ENCODE measurements at places on chromosomes 7 and 10.

DNA sequence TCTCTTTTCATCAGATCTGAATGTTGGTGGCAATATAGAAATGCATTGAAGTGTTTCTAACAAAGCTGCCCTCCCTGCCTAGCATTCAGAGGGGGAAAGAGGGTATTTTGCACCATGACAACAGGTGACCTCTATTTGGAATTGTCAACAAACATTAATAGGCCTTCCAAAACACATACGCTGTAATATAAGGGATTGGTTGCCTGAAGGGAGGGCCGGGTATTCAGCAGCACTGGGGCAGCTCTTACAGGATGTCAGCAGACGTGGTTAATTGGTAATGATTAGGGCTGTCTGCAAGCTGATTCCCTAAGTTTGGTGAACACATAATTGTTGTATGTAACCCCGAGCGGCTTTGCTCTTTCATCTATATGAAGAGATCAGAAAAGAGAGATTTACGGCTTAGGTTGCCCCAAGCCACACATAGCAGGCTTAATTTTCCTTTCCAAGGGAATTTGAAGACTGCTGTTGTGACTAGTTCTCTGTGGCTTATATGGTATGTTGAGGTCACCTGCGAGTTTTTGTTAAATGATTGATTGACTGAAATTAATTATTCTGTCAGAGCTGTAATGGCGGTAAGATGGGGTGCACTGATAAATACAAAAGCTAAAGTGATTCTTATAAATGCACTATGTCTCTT lies 759.3 kb downstream of the LRMDA start:
- DNase-seq, result no peak

- no peak for DNase-seq
Observed at GRCh38 chr7:83429493-83429892, 219.4 kb downstream of the SEMA3E start.

GRCh38 chr10:114714281-114714741 lies 56.2 kb upstream of the ABLIM1 start:
- DNase-seq, result no peak

DNA sequence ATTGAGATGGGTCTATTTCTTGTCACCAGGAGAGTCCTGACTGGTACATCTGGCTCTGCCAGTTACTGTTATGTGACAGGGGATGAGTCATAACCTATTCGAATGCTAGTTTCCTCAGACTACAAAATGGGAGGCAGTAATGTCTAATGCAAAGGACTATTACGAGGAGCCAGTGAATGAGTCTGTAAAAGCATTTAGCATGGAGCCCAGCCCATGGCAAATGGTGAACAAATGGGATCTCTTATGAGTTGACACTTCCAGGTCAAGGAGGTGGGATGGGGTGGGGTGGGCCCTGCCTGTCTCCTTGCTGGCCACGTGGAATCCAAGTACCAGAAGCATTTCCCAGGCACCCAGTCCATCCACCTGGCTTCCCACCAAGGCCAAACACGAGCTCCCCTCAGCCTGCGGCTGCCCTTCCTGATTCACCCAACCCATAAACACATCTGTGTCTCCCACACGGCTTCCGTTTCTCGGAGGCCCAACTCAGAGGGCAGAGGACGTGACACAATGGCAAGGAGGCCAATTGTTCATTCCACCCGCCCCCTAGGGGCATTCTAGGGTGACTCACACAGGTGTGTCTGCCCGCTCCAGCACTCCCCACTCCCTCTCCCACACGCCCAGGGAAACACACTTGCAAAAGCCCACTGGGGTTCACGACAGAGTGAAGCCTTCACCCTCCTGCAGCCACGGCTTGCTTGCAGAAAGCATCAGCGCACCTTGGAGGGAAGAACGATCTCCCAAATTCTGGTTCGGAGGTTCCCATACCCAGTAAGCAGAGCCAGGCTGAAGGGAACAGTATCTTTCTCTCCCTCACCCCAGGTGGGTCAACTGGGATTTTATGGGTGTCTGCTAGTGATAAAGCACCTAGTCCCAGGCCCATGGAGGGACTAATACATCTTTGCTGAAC lies 109.8 kb downstream of the SH3PXD2A start:
- peak; percentile 27 for DNase-seq

- DNase-seq, result no peak
Observed at GRCh38 chr10:102832987-102833386, 4.2 kb downstream of the CYP17A1 start.

- no peak for DNase-seq
Observed at GRCh38 chr10:106401967-106402366, 762.5 kb downstream of the SORCS1 start.

DNA sequence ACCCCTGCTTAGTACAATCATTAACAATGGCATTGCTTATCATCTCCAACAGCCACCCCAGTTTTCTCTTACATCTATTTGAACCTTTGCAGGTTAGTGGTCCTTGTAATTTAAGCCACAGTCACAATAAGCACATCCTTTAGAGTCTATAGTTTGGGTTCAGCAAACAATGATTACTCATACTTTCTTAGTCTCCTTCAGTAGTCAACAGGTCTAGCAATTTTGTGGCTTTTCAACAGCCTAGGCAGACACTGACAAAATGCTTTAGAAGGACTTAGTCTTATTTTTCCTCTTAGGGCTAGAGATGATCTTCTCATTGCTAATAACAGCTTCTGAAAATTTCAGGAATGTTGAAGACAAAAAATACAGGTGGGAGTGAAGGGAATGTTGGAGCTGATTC lies 32.3 kb upstream of the FAM204A start:
- no peak for DNase-seq

DNA sequence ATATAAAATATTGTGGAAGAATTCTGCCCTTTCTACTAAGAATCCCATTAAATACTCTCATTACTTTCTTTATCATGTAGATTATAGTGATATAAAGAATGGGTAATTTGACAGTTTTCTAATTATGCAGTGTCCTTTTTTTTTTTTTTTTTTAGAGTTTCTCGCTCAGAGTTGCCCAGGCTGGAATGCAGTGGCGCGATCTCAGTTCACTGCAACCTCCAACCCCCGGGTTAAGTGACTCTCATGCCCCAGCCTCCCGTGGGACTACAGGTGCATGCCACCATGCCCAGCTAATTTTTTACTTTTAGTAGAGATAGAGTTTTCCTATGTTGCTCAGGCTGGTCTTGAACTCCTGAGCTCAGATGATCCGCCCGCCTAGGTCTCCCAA lies 1143.4 kb upstream of the SORCS1 start:
- DNase-seq, result no peak

- no peak for DNase-seq
Observed at GRCh38 chr10:103202319-103202718, 9.2 kb upstream of the NT5C2 start.

DNA sequence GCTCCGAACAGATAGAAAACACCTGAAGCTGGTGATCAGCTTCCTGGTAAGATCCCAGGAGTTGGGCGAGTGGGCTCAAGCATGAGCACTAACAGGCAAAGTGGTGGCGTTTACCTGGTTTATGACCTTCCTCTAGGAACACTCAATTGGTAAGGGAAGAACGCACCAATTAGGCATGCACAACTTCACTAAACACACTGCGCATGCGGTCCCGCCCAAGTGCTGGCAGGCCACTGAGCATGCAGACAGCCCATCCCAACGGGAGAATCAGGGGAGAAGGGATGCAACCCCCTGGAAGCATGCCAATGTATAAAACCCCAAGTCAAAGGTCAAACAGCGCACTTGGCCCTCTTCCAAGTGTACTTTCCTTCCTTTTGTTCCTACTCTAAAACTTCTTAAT lies 70.4 kb downstream of the LYZL2 start:
- DNase-seq, result no peak

DNA sequence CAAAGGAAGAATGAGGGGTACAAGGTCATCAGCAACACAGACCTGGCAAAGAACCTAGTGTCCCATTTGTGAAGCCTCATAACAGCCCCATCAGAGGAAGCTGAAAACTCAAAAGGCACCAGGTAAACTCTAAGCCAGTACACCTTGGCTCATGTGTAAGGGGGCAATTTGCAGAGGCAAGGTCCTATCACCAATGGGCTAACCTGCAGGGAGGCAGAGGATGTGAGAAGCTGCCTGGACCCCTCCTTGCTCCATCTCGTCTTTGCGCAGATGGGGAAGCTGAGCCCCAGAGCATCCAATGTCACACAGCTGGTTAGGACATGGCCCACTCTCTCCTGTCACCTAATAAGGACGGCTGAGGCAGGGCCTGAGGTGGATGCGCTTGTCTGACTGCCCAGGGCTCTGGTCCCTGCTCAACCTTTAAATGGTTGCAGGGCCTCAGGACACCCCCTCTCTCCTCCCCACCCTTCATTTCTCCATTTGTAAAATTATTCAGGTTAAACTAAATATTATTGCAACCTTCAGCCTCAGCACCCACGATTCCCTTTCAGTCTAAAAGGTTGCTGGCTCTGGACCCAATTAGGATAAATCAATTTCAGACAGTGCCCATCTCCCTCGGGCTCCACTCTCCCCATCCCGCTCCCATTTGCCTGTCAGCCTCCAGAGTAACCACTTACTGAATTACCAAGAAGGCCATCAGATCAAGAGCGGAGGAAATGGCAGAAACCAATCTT lies 135.3 kb downstream of the OAT start:
- DNase-seq, result no peak

- DNase-seq, result no peak
Observed at GRCh38 chr10:97738616-97739015, 1.7 kb downstream of the ZFYVE27 start.

GRCh38 chr10:72615970-72616369 lies 9.9 kb downstream of the MICU1 start:
- no peak for DNase-seq

- DNase-seq, result no peak
Observed at GRCh38 chr10:17883621-17884020, 68.1 kb upstream of the SLC39A12 start.

- DNase-seq, result no peak
Observed at GRCh38 chr10:50333872-50334271, 82.6 kb upstream of the ASAH2 start.

DNA sequence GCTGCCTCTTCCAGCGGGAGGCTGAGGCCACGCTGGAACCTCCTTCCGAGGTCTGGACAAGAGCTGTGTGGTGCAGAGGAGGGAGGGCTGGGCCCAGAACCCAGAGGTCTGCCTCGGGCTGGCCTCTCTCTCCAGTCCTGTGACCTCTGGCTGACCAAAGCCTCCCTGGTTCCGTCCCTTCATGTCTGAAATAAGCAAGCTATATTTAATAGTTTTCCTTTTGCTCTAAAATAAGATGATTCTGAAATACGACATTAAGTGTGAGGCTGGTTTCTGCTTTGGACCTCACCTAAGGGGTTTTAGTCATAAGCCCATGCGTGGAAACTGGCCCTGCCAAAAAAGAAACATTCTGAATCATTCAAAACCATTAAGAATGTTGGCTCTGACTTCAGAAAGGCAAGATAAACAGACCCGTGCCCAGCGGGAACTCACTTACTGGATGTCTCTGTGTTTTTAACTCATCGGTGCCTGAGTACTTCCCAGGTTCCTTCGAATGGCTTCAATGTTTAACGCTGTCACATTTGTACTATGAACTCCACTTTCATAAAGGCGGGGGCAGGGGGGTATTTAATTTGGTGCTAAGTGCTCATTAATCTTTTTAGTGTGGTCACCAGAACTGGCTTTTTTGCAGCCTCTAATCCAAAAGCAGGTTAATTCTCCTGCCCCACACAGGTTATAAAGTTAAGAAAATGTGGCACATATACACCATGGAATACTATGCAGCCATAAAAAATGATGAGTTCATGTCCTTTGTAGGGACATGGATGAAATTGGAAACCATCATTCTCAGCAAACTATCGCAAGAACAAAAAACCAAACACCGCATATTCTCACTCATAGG lies 157.5 kb upstream of the KLF14 start:
- DNase-seq, result no peak

GRCh38 chr7:8637322-8637721 lies 203.9 kb downstream of the NXPH1 start:
- no peak for DNase-seq

- DNase-seq, result no peak
Observed at GRCh38 chr10:6353526-6353925, 150.8 kb downstream of the PFKFB3 start.

All from stimulated activated CD8-positive, alpha-beta memory T cell treated with anti-CD3 and anti-CD28 coated beads, Interleukin-12 subunit alpha, Interleukin-12 subunit beta, amount 100 ng/mL, for 1 hour (primary cell).